Stimulated activated CD8-positive, alpha-beta memory T cell treated with anti-CD3 and anti-CD28 coated beads, Interleukin-4, amount 100 ng/mL, for 1 hour (primary cell): ENCODE measurements at places on chromosomes 5 and 9.

- no peak for DNase-seq
Observed at GRCh38 chr9:95032580-95033341, 284.7 kb downstream of the FANCC start.

DNA sequence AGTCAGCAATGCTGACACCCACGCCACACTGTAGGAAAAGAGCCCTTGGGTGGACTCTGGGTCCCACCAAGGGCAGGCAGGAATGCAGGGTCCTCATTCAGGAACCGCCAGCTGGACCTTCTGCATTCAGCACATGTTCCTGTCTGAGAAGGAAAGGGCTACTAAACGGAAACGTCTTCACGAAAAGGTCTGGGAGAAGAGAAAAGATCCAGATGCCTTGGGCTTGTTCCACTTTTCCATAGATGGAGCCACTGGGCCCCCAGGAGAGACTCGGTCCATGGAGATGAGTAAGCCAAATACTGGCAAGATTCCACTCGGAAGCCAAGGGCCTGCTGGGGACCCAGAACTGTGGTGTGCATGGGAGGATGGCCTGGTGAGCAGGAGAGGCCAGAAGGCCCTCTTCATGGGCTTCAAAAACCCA is 38.4 kb downstream of the LHFPL2 start:
- no peak for DNase-seq

GRCh38 chr5:174717826-174718455 is 6.4 kb upstream of the MSX2 start:
- DNase-seq, result no peak

- no peak for DNase-seq
Observed at GRCh38 chr5:39461007-39461682, 36.4 kb upstream of the DAB2 start.

GRCh38 chr9:116471093-116471906 is 215.8 kb upstream of the TRIM32 start:
- no peak for DNase-seq
